ENCODE measurements at places on chromosomes 13 and 19.

DNA sequence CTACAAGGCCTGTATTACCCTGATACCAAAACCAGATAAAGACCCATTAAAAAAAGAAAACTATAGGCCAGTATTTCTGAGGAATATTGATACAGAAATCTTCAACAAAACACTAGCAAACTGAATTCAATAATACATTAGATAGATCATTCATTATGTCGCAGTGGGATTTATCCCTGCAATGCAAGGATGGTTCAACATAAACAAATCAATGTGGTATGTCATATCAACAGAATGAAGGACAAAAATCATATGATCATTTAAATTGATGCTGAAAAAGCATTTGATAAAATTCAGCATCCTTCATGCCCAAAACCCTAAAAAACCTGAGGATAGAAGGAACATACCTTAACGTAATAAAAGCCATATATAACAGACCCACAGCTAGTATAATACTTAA, 50.0 kb downstream of the RB1 start:
- ATAC-seq = no peak

DNA sequence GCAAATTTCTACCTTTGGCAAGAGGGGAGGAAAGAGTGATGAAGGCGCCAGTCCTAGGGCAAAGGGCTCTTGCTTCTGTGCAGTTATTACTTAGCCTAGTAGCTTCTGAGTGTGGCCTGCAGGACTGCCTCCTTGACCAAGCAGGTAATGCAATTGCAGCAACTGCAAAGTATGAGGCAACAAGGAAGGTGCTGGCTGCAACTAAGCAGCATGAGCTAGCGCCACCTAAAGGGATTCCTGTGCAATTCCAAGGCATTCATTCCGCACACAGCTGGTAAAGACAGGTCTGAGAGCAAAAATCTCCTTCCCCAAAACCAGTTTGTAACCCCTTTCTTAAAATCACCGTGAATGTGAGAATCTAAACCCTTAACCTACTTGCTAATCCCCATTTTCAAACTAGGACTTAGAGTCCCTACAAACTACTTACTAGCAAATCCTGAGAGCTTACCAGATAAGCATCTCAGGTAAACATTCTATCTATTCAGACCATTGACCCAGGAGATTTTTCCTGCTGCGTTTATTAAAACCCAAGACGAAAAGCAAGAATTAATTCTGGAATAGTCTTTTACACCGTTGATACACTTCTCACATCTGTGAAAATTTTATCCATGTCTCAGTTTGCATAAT, 62.9 kb downstream of the DCT start:
- ATAC-seq = no peak

- ATAC-seq = no peak
Measured at GRCh38 chr13:80924596-80924995, 583.7 kb upstream of the SPRY2 start.

GRCh38 chr13:28049880-28050875, 50.2 kb downstream of the FLT3 start:
- ATAC-seq = no peak

Measured in activated CD4-positive, CD25-positive, alpha-beta regulatory T cell treated with anti-CD3 and anti-CD28 coated beads, Interleukin-2, amount 50 U/mL, for 24 hours (primary cell).